Activated T-cell treated with anti-CD3 and anti-CD28 coated beads, Interleukin-2, amount 50 U/mL, for 1 hour (primary cell): ENCODE measurements at places on chromosomes 3 and 15.

GRCh38 chr15:73981761-73982221 is 10.3 kb downstream of the STOML1 start:
- DNase-seq, result no peak

GRCh38 chr3:185807445-185808068 is 17.3 kb downstream of the IGF2BP2 start:
- no peak for DNase-seq

- no peak for DNase-seq
Measured at GRCh38 chr3:191136347-191136746, 62.7 kb upstream of the OSTN start.

- no peak for DNase-seq
Measured at GRCh38 chr15:87961851-87962420, 294.6 kb downstream of the NTRK3 start.

DNA sequence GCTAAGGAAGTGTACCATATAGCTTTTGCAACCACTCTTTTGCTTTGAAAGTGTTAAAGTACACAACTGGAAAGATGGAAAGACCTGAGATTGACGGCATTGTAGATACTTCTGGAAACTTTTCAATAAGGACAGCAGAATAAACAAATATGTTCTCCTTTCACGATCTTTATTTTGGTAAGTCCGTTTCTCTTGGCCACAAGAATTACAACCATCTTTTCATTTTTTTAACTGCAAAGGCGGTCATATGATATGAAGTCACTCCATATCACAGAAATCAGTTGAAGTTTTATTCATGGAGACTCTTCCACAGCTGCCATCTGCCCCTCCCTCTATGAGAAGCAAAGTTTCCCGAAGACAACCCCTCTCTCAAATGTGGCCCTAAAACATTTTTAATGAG is 303.4 kb upstream of the ICE2 start:
- no peak for DNase-seq

DNA sequence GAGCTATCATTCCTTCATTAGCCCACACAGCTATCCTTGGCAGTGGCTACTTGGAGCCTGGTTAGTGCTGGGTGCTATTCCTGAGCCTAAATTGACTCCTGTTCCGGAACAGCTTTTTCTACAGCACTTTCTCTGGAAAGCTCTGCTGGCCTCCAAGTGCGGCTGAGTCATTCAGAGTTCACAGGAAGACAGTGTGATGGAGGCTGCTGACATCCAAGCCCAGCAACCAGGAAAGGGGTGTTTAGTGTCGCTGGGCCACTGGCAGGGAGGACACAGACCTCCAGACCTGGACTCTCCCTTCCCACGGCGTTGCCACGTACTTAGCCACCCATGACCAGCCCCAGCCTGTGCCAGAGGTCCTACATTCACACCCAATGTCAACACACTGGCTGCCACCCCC is 28.7 kb downstream of the CACNA2D2 start:
- DNase-seq, result no peak

DNA sequence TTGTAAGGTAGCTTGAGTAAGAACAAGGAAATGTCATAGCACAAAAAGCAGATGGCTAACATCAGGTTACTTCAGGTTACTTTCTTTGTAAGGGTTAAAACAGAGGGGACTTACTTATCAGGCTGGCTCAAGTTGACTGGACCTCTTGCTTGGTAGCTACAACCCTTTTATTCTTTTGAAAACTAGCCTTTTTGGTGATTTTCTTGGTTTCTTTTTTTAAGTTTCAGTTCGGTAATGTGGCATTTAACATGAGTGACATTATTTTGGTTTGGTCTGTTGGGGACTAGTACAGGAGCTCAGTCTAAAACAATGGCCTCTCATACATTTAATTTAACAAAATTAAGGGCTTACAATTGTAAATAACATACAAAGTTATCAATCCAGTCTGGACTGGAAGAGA is 621.4 kb downstream of the OTOL1 start:
- DNase-seq, result no peak

DNA sequence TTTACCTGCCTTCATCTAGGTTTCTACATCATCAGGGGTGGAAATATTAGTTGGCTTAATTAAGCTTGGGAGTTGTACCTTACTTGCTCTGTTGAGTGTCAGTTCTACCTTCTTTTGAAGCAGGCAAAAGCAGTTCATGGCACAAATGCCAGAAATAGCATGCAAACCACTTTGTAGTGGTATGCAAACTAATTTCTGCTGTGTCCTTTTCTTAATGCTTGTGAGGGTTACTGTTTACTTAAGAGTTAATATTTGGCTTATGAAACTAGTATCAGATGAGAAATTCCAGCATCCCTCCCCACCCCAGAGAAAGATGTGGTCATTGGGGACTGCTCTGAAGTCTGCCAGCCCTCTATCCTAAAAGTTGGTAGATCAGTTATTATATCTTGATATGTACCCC is 7.1 kb downstream of the ATP2C1 start:
- no peak for DNase-seq

DNA sequence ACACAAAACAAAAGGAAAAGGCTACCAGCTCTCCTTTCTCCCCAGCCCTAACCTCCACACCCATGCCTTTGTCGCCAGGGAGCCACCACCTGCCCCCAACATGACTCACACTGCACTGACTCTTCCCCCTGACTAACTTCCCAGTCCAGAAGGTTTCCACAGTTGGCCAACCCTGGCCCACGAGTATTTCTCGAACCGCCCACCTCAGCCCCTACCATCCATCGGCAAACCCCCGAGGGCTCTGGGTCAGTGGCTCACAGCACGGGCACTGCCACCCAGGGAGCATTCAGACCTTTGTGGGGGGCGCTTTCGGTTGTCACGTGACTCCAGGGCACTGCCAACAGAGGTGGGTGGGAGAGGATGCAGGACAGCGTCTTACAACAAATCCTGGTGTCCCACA is 152.3 kb downstream of the LRRC28 start:
- no peak for DNase-seq

DNA sequence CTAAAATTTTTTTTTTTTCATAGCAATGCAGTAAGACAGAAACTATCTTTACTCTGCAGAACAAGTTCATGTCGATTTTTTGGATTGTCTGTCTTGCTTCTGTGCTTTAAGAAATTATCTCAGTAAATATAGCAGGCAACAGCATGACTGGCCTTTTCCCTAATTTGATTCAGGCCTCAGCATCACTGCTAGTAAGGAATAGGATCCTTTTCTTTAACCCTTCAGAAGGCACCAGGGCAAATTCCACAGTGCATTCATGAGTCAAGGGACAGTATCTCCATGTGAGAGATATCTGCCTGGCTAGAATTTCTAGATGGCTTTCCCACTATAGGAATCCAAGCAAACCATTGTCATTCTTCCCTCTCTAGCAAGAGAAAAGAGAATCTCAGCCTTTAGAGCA is 71.4 kb downstream of the TIPARP start:
- no peak for DNase-seq

GRCh38 chr3:119759962-119760361 is 21.9 kb upstream of the NR1I2 start:
- no peak for DNase-seq

DNA sequence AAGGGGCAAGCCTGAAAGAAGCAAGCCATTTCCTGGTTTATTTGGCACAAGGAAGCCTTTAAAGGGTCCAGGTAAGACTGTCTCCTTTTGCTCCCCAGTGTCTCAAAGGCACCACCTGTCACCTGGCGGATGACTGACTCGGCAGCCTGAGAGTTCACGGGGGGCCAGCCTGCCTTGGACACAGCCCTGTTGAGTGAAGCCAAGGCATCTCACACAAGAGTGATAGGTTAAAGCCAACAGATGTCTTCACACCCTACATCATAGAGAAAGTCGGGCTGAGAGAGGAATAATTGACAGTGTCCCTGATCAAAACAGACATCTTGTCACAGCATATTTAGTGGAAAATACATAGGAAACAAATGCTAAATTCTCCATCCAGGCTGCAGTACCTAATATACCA is 28.2 kb upstream of the LIPC start:
- no peak for DNase-seq

GRCh38 chr3:49098910-49099630 is 5.2 kb upstream of the QRICH1 start:
- DNase-seq, result no peak

DNA sequence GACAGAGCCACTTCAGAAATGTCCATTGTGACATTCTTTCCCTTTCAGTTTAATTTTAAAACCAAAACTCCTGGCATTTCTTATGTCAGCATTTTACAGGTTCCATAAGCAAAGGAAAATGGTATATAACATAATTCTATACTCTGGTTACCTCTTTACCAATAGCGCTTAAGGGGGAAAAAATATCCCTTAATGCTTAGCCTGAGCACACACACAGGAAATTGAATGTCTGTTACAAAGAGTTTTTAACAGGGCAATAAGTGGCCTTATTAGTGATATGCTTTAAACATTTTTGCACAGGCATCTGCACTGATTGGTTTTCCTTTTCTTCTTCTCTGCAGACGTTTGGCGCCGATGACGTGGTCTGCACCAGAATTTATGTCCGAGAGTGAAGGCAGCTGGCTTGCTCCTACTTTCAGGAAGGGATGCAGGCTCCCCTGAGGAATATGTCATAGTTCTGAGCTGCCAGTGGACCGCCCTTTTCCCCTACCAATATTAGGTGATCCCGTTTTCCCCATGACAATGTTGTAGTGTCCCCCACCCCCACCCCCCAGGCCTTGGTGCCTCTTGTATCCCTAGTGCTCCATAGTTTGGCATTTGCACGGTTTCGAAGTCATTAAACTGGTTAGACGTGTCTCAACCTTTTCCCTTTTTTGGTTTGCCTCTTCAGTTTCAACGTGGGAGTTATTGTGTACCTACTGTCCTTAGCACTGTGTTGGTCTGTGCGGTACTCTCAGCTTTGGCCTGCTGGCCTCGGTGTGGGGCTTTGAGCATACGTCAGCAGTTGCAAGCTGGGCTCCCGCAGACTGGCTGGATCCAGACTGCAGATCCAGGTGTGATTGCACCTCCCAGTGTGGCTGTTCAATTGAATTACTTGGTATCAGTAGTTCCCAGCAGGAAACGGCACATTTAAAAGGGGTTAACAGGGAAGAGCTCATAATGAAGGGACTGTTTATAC is 7.7 kb downstream of the CRABP1 start:
- no peak for DNase-seq

GRCh38 chr3:166190360-166190759 is 353.1 kb upstream of the BCHE start:
- DNase-seq, result no peak

DNA sequence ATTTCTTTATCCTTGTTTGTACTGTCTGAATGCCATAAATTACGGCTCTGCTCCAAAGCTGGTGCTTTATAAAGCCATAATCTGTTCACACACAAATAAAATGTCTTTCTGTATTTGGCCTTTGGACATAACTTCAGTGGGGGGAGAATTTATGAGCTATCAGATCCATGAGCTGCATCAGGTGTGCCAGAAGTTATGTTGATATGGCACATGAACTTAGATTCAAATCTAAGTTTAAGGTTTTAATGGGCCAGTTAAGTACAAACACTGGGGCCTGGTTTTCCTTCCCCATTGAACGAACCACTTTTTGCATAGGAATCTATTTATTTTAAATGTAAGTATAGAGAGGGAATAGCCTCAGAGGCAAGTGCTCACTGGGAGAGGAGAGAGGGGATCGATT is 239.9 kb downstream of the NFKBIZ start:
- DNase-seq, result no peak

DNA sequence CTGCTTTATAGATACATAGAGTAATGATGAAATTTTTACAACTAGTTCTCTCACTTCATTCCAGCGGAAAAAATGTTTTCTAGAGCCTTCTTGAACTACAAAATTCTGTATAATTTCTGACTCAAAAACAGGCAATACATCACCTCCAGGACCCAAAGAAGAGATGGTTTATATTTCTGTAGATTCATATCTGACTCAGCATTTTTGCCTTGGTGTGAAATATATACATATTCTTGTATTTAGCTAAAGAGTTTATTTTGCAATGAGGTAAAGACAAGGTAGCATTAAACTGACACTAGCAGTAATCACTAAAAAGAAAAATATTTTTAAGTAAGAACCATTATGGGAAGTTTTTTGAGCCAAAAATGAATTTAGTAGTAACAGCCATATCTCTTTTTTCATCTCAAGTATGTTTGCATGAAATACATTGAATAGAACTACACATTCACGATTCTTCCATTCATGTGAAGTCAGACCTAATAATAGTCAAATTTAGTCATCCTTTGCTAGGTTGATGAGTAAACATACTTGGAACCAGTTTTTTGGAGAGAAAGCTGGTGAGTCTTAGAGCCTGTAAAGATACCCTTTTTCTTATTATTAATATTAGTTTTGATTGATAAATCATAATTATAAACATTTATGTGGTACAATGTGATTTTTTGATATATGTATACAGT is 31.6 kb downstream of the COL8A1 start:
- no peak for DNase-seq

DNA sequence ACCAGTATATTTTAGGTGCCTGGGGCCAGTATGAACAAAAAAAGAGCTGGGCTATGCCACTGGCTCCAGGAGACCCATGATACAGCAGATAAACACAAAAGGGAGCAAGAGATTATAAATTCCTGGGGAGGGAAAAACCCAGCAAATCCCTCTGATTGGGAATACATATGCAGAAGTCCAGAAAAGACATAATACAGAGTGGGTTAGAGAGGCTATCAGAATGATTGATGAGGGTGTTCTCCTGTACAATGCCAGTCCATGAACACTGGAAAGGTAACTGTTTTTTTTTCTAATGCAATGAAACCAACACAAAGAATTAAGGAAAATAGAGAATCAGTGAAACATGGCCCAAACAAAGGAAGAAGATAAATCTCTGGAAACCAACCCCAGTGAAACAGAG is 5.4 kb upstream of the VPS39 start:
- DNase-seq, result no peak

- DNase-seq, result no peak
Measured at GRCh38 chr3:16888356-16888755, 3.6 kb downstream of the PLCL2 start.

- DNase-seq, result no peak
Measured at GRCh38 chr3:140467104-140467577, 210.7 kb upstream of the TRIM42 start.

- DNase-seq, result no peak
Measured at GRCh38 chr3:12902181-12902999, 61.0 kb upstream of the RPL32 start.

- no peak for DNase-seq
Measured at GRCh38 chr15:91913560-91913959, 60.1 kb downstream of the SLCO3A1 start.

DNA sequence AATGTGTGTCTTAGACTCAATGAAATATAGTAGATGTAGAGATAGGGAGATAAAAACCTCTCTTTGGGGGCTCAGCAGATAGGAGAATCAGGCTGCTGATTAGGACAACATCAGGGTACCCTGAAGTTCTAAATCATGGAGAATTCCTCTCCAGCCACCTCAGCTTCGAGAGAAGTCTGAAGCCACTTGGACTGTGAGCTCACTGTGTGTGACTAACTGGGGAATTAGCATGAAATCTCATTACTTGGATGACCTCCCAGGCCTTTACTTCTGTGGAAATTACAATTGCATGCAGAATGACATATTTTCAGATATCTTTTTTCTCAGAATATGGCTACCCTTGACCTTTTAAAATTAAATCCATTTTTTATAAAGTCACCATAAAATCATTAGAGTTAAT is 128.0 kb upstream of the MRPL3 start:
- DNase-seq, result no peak

- no peak for DNase-seq
Measured at GRCh38 chr3:30146978-30147377, 459.4 kb upstream of the TGFBR2 start.

- DNase-seq, result no peak
Measured at GRCh38 chr15:41671656-41672648, 11.7 kb downstream of the MGA start.

- DNase-seq, result no peak
Measured at GRCh38 chr15:31083370-31083780, 18.1 kb downstream of the TRPM1 start.
